ENCODE measurements at places on chromosomes 2 and 18.

DNA sequence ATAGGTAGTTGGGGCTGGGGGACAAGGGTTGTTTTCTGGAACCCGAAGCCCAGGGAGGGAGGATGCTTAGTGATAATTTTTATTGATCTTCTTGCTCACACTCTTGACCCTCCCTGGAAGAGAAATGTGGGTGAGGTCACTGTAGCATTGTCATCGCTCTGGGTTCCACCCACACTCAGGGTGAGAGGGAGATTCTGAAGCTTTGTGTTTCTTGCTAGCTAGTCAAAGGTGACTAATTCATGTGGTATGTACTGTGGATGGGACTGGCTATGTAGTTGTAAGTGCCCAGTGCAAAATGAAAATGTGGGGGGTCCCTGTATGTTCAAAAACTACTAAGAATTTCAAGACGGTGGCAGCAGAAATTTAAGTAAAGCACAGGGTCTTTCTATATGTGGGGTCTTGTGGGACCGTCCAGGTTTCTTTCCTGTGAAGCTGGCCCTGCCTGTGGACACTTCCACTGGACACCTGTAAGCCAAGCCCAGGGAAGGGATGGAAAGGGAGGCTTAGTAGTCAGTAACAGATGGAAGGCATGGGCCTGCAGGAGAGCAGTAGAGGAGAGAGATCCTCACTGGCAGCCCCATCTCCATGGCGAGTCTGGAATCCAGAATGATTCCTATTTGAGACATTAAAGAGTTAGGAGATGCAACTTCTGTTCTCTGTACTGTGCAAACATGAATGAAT lies 35.0 kb downstream of the TSN start:
- DNase-seq, result peak; percentile 29

DNA sequence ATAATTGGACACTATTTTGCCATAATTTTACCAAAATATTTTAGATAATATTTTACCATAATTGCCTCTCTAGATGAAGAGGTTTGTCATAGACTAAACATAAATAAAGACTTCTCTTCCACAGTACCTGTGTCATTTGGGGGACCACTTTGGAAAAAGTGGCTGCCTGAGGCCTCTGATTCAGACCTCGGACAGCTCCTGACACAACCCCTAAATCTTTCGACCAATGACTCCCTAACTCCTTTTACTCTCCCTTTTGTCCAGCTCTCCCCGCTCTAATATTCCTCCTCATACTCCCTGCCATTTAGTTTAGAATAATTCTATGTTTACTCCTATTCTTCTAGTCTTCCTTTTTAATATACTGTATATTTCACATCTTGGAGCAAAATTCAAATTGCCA lies 36.0 kb upstream of the UBE2E3 start:
- DNase-seq, result no peak

GRCh38 chr2:210445116-210445707 lies 31.3 kb downstream of the LANCL1 start:
- DNase-seq, result no peak

GRCh38 chr2:55459714-55460274 lies 40.1 kb upstream of the CCDC88A start:
- no peak for DNase-seq

- no peak for DNase-seq
Measured at GRCh38 chr2:128284037-128284441, 34.6 kb downstream of the HS6ST1 start.

DNA sequence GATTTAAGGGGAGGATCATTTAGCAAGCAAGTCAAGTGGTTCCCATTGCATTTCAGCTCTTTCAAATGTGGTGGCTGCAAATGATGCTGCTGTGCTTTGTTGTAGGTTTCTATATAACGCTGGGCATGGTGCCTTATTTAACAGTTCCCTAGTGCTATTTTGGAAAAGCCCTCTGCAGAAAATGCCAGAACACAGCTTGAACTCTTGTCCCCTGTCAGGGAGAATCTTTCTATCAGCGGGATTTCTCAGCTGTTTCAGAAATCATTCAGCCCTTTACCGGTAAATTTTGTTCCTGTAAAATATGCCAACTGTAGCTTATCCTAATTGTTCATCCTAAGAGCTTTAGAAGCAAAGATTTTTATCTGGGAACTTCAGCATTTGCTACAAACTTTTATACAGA lies 77.8 kb upstream of the DTNA start:
- no peak for DNase-seq

DNA sequence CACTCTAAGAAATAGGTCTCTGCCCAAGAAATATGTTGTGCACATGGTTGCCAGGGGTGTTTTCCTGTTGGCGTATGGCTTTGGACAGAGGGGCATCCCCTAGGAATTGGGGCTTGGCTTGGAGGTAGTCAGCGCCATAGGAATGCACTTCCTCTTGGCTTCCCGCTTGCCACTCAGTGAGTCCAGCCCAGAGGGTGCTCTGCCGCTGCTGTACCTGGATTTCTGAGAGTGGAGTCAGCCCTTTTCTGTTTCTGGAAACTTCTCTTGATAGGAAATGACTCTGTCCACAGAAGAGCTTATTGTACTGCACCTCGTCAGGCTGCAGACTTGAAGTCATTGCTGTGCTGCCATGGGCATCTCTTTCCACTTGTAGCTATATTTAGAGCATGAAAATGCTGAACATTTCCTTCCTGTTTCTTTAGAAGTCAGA lies 116.7 kb upstream of the MGAT5 start:
- DNase-seq, result no peak

DNA sequence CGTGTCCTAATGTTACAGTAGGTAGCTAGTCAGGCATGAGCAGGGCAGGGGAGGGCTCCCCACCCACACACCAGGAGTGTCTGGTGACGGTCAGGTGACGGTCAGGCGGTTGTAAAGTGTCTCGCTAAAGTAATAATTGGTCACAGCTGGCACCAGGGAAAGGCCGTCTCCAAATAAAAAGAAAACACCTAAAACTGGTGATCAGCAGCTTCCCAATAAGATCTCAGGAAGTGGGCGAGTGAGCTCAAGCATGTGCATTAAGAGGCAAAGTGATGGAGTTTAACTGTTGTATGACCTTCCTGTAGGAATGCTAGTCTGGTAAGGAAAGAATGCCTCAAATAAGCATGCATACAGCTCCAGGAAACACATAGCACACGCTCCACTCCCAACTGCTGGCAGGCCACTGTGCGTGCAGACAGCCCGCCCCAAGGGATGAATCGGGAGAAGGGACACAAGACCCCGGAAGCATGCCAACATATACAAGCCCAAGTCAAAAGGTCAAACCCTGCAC lies 177.1 kb downstream of the RNF144A start:
- DNase-seq, result no peak

GRCh38 chr2:209687323-209687969 lies 84.2 kb upstream of the UNC80 start:
- no peak for DNase-seq

DNA sequence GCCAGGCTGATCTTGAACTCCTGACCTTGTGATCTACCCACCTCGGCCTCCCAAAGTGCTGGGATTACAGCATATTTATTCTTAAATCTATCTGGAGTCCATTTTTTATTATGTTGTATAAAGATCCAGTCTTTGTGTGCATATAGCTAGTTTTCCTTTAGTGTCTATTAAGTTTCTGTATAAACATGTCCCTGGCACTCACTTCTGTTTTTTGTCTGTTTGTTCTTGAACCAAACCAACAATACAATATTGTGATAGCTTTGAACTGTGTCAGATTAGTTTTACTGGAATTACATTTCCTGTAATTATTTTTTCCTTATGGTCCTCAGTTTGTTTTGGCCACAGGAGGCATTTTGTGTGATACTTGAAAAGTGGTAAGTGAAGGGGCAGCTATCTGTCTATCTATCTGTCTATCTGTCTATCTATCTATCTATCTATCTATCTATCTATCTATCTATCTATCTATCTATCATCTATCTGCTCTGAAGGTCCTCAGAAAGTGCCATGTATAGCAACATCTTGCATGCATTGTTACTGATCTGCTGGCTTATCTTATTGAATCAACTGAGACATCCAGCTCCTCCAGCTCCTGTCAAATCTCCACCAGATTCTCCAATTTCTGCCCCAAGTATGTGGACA lies 70.9 kb upstream of the ACVR1 start:
- DNase-seq, result no peak

DNA sequence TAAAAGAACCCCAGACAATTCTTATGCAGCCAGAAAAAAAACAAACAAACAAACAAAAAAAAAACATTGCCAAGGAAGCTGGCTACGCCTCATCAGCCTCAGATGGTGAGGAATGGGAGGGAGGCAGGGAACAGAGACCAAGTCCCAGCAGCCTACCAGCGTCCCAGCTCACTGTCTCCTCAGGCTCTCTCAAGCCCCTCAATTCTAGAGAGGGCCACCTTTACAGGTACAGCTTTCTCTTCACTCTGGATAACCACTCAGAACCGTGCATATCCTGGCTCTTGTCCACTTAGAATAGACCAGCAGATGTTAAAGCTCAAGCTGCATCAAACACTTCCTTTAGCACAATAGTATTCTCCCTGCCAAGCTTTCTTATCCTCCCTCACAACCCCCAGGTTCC lies 263.1 kb upstream of the CHAC2 start:
- DNase-seq, result no peak

- DNase-seq, result no peak
Measured at GRCh38 chr18:35215026-35215425, 25.8 kb upstream of the ZNF397 start.

GRCh38 chr2:227503433-227504406 lies 31.8 kb downstream of the AGFG1 start:
- DNase-seq, result no peak

- DNase-seq, result no peak
Measured at GRCh38 chr18:22510697-22511096, 93.0 kb upstream of the CTAGE1 start.

- no peak for DNase-seq
Measured at GRCh38 chr18:22302144-22302543, 115.6 kb downstream of the CTAGE1 start.

- DNase-seq, result no peak
Measured at GRCh38 chr18:13703899-13704298, 22.5 kb downstream of the FAM210A start.

DNA sequence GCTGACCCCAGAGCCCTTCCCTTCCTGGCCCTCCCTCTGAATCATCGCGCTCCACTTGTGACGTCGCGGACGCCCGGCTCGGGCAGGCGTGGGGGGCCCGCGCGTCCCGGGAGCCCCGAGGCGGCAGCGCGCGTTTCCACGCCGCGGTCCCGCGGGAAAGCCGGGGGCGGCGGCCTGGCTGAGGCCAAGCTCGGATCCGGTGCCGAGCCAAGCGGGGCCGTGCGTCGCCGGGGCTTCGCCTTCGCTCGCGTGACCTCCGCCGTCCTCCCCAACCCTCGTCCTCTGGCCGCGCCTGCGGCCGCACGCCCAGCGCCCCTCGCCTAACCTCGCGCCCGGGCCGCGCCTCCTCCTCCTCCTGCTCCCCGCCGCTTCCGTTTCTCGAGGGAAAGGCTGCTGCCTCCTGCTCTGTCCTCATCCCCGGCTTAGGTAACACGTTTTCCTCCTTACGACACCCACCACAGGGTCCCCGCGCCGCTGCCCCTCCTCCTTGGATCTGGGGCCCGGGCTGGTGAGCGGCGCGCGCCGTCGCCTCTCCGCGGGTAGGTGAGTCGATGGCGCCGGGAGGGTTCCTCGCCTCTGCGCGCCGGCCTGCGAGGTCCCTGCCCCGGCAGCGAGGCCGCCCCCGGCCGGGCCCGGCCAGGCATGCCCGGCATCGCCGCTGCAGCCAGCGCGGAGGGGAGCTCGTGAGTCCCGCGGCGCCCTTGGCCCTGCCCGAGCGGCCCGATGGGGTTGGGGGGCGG lies at the start of gene INPP1:
Gene INPP1 (plus strand): TSS at position 54 of the 740 bp plus-strand sequence. CDS start 16,514 bp downstream, outside the sequence.
- DNase-seq, result no peak

DNA sequence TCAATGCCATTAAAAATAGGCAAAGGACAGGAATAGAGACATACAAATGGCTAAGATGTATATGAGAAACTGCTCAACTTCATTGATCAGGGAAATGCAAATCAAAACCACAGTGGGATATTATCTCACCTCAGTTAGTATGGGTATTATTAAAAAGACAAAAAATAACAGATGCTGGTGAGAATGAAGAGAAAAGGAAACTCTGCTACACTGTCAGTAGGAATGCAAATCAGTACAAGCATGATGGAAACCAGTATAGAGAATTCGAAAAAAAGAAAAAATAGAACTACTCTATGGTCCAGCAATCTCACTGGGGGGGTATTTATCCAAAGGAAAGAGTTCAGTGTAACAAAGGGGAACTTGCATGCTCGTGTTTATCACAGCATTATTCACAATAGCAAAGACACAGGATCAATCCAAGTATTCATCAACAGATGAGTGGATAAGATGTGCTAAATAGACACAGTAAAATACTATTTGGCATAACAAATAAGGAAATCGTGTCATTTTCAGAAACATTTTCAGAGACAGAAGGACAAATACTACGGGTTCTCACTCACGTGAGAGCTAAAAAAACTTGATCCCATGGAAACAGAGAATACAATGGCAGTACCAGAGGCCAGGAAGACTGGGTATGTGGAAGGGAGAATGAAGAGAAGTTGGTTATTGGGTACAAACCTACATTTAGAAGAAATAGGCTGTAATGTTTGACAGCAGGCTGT lies 60.6 kb downstream of the CCDC74A start:
- no peak for DNase-seq

DNA sequence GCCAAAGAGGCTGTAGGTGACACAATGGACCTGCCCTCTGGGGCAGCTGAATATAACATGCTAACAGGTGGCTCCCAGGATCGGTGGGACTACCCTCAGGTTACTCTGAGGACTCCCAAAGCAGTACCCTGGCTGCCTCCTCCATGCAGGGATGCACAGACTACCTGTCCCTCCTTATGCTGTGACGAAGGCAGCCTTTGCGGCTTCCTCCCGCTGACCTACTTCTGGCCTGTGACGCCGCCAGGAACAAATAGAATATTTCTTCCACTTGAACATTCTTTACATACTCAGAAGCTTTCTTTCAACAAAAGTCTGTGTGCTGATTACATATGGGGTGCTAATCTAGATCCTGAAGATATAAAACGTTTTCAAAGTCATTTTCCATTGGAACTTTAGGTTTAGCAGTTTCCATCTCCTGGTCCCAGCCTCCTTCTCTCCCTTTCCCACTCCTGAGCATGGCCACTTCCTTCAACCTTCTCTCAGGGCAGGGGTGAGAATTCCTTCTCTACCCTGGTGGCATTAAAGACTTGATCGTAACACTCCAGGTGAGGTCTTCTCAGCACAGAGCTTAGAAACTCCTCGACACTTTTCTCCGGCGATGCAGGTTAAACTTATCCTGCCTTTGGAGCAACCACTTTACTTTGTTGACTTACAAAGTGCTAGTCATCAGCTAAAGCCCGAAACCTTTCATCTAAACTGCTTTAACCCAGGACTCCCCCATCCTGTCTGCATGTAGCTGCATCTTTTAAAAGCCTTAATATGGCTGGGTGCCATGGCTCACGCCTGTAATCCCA lies 58.9 kb upstream of the STK17B start:
- DNase-seq, result no peak

All from smooth muscle cell of the brain vasculature (primary cell).